ENCODE measurements at places on chromosomes 3 and 15.

- no peak overlapping the region for H3K27ac ChIP-seq
- DNase-seq, result no peak
- no peak overlapping the region for H3K4me3 ChIP-seq
- no peaks in the 10 kb centered on the region for H3K4me1 ChIP-seq
Measured at GRCh38 chr3:154086286-154086685, 34.9 kb upstream of the ARHGEF26 start.

GRCh38 chr15:90231028-90232017 lies 2.4 kb downstream of the CIB1 start:
- no peaks in the 10 kb centered on the region for H3K27me3 ChIP-seq
- H3K36me3 ChIP-seq, result peaks cover 39% of the 10 kb centered on the region
- peak overlapping the region; percentile 97 for H3K4me3 ChIP-seq
- H3K4me1 ChIP-seq, result peaks cover 58% of the 10 kb centered on the region

GRCh38 chr3:47766186-47766585 lies 15.5 kb downstream of the SMARCC1 start:
- H3K27ac ChIP-seq, result no peak overlapping the region
- no peak overlapping the region for H3K4me3 ChIP-seq
- H3K27me3 ChIP-seq, result no peaks in the 10 kb centered on the region
- peaks cover 29% of the 10 kb centered on the region for H3K36me3 ChIP-seq
- H3K4me1 ChIP-seq, result peaks cover 7% of the 10 kb centered on the region
- no peak for DNase-seq

DNA sequence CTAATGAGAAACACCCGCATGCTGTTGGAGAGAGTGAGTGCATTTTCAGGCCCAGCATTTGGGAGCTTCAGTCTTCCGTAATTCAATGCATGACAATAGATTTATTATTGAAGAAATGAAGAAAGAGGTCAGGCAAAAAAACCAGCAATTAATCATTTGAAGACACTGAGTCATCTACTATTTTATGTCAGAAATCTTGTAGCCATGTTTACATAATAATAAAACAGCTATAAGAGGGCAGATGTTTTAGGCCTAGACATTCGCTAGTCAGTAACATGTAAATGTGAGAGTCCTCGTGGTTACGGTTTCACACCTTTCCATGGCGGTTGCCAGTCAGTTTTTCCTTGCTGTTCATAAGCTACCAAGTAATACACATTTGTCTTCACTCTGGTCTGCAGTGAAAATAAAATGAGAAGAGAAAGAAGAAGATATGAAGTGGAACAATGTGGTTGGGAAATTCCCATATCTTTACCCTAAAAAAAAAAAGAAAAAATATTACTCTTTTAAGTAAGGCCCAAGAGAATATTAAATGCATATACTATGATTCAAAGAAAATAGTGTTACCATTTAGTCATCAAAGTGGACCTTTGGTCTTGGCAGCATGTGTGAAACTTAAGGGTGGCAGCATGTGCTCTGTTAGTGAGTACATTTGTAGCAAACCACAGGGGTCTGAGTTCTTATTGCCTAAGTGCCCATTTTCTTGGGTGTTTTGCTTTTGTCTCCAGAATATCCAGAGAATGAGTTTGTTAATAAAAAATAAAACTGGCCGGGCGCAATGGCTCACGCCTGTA lies 140.5 kb upstream of the TBL1XR1 start:
- H3K36me3 ChIP-seq, result no peaks in the 10 kb centered on the region
- no peak overlapping the region for H3K4me3 ChIP-seq
- H3K27ac ChIP-seq, result no peak overlapping the region
- no peaks in the 10 kb centered on the region for H3K27me3 ChIP-seq
- DNase-seq, result peak; percentile 67

DNA sequence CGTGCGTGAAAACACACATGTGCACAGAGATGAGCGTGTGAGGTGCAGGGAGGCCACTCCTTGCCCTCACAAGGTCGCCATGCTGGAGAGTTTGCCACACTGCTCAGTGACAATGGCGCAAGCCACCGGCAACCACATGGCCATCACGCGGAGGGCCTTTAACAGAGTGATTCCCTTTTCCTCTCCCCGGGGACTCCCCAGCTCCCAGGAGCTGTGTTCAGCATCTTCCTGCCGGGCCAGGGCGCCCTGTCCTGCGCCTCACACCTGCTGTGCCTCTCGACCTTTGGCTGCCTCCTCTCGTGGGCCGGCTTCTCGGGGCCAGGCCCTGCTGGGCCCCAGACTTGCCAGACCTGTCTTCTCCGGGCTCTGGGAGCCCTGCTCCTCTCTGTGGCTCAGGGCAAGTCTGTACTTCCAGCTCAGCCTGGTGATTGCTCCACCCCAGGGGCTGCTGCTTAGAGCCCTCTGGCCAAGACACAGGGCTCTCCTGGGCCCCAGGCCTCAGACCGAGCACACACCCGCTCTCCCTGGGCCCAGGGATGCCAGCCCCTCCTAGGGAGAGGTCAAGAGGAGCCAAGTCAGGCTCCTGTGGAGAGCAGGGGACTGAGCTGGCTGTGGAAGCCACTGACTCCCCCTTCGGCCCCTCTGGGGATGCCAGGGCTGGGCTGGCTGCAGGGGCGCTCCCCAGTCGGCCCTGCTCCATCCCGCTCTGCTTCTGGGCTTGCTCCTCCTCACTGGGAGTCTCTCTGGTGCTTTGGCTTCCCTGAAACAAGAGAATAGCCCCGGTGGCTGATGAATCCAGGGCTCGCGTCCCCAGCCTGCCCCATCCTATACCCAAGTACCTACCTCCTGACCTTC lies 5.6 kb downstream of the CCDC9B start:
- H3K4me3 ChIP-seq, result no peak overlapping the region
- DNase-seq, result no peak
- H3K36me3 ChIP-seq, result no peaks in the 10 kb centered on the region
- H3K27me3 ChIP-seq, result no peaks in the 10 kb centered on the region
- no peak overlapping the region for H3K27ac ChIP-seq

DNA sequence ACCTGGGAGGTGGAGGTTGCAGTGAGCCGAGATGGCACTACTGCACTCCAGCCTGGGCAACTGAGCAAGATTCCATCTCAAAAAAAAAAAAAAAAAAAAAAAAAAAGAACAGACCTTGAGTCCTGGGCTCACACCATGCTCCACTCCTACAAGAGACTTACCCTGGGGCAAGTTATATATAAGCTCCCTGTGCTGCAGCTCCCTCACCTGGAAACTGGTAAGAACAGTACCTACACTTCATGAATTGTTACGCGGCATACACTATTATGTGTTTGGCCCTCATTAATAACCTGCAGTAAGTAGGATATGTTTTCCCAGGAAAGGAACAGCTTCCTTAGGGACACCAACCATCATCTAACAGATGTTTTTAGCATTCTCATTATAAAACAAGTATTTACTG lies 119.6 kb downstream of the FMN1 start:
- no peaks in the 10 kb centered on the region for H3K4me1 ChIP-seq
- no peak for DNase-seq
- peaks cover 2% of the 10 kb centered on the region for H3K27me3 ChIP-seq
- no peaks in the 10 kb centered on the region for H3K36me3 ChIP-seq
- H3K4me3 ChIP-seq, result no peak overlapping the region
